ENCODE measurements at places on chromosomes 16 and 17.

DNA sequence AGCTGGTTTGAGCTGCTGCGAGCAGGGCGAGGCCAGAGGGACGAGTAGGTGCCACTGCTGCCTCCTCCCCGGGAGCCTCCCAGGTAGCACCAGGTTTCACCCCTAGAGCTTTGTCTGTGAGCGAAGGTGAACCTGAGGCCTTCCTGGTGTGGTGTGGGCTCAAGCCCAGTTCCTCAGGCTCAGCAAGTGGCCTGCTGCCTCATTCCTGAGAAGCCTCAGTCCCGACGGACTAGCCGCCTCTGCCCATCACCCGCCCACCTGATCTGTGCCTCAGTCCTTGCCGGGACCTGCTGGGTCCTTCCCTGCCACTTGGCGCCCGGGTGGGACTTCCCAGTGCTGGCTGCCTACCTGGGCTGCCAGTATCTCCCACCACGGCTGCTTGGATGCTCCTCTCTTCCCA, 1.7 kb downstream of the NLRC3 start:
- peak; percentile 14 for DNase-seq

GRCh38 chr16:23896832-23897821, 61.3 kb downstream of the PRKCB start:
- no peak for DNase-seq

DNA sequence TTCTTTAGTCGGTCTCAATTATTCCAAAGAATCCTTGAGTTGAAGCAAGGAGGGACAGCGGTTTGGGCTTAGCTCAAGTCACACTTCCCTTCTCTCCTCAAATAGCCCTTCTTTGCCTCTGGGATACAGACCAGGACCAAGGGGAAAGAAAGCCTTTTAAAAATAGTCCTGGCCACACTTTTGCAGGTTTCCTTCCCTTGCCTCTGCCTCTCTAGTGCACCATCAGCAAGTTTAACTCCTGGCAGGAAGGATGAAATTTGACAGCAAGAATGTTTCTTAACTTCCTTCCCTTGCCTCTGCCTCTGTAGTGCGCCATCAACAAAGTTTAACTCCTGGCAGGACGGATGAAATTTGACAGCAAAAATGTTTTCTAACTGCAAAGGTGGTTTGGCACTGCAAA, 7.2 kb upstream of the G6PC1 start:
- DNase-seq: no peak

- DNase-seq: no peak
These were observed 114.5 kb downstream of the AXIN2 start for GRCh38 chr17:65446838-65447526.

DNA sequence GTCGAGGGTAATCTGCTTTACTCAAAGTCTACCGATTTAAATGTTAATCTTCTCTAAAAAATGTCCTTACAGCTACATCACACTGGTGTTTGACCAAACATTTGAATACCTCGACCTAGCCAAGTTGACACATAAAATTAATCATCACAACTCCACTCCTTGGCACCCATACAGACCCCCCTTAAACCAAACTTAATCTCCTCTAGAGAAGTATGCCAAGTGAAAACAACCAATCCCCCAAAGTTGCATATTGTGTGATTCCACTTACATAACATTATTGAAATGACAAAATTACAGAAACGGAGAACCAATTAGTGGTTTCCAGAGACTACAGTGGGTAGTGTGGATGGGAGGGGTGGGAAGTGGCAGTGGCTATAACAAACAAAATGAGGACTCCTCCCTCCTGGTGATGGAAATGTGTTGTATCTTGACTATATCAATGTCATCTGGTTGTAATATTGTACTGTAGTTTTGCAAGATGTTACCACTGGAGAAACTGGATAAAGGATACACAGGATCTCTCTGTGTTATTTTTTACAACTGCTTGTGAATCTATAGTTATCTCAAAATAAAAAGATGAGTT, 39.4 kb downstream of the CAPNS2 start:
- DNase-seq: no peak

DNA sequence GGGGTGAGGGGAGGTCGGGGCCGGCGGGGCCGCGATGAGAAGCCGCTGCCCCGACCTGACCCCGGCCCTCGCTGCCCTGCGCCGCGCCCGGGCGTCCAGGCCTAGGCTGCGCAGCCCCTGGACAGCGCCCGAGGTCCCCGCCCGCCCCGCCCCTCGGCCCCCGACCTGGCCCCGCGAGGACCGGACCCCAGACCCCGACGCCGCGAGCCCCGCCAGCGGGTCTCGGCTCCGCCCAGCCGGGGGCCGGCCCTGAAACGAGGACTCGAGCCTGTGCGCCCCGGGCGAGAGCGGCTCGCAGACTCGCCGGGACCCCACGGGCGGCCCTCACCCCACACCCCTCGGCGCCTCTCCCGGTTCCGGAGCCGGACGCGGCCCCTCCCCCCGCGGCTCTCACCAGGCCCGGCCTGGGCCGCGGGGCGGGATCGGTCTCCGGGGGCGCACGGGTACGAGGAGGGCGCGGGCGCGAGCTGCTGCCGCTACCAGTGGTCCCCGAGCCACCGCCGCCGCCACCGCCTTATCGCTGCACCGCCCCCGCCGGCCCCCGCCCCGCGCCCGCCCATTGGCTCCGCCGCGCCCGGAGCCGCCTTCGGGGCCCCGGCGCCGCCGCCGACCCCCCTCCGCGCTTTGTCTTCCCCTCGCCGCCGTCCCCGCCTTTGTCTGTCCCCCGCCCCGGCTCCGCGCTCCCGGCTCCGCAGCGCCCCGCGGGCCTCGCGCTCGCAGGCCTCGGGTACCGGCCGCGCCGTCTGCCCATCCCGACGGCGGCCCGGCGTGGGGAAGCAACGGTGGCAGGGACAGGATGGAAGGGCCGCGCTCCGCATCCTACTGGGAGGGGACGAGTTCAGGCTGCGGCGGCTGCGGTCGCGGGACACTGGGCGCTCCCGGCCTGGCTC, at the start of gene LIMD2:
TSS of gene LIMD2 (minus strand) at position 488 of the 890 bp plus-strand sequence. CDS start 827 bp downstream, outside the sequence.
- DNase-seq: peak; percentile 82

GRCh38 chr17:17988427-17988945, 15.8 kb downstream of the DRC3 start:
- no peak for DNase-seq

GRCh38 chr16:82655072-82655714, 28.4 kb downstream of the CDH13 start:
- DNase-seq: peak; percentile 76

GRCh38 chr16:69613378-69614154, 47.8 kb downstream of the NFAT5 start:
- DNase-seq: no peak

DNA sequence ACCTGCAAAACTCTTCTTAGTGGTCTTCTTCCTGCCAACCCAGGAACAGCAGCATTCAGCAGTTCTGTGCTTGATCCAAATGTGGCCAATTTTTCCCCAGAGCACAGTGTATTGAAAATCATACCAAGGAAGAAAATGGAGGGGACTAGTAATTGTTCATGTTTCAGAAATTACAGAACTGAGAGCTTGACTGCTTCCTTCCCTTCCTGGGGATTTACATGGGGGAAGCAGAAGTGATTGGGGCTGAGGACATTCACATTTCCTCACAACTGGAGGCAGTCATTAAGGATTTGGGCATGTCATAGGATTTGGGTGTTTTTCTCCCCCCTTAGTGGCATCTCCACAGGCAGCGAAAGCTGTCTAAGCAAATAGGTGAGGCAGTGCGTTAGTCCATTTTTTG, 19.7 kb downstream of the CIITA start:
- no peak for DNase-seq

- no peak for DNase-seq
These were observed 2.9 kb upstream of the CARMIL2 start for GRCh38 chr16:67641779-67642708.

GRCh38 chr17:27569257-27569722, 61.7 kb upstream of the LGALS9 start:
- peak; percentile 68 for DNase-seq

DNA sequence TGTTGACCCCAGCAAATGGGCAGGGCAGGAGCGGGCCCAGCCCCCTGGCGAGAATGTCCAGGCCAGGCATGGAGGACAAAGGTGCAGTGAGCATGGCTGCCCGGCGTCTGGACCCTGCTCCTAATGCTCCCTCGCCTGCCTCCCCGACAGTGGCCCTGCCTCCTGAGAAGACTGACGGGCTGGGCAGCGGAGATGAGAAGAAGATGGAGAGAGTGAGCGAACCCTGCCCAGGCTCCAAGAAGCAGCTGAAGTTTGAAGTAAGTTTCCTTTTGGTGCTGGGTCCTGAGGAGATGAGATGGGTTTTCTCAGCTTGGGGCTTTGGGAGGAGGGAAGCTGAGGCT, 59.7 kb downstream of the SNX20 start:
- DNase-seq: no peak

GRCh38 chr17:62855156-62855555, 47.0 kb upstream of the MARCHF10 start:
- DNase-seq: no peak

GRCh38 chr16:85356157-85356556, 243.9 kb upstream of the CIBAR2 start:
- DNase-seq: no peak

- no peak for DNase-seq
These were observed 936 bp downstream of the EMC6 start for GRCh38 chr17:3669548-3669947.

DNA sequence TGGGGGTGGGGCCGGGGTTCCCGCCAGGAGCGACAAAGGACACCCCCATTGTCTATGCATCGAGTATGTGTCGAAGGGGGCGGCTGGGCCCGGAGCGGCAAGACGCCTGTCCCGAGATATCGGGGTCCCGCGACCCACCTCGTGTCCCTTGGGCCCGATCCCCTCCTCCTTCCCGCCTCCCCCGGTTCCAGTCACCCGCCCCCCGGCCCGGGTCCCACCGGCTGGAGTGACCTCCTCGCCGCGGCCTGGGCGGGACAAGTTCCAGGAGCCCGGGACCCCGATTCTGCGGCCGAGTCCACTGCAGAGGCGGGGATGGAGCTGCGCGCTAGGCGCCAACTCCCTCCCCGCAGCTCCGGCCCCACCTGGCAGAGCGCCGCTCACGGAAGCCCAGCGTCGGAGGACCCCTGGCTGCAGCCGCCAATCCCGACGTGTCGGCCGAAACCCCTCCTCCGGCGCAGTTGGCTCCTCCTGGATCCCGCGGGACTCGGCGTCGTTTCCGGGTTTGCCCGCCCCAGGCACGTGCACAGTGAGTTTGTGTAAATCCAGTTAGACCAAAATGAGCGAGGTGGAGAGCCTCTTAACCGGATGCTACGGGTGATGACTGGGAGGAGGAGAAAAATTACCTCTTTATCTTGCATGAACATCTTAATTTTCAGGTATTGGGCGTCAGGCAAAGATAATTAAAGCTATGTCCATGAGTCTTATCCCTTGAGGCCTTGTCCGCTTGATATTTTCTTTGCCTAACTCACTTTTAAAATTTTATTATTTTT, at the start of gene NMRAL1:
TSS of gene NMRAL1 (minus strand) at position 434 of the 770 bp plus-strand sequence. CDS start 493 bp downstream, outside the sequence.
- DNase-seq: peak; percentile 83

- DNase-seq: no peak
These were observed 92.5 kb downstream of the IRF8 start for GRCh38 chr16:85991425-85991824.

DNA sequence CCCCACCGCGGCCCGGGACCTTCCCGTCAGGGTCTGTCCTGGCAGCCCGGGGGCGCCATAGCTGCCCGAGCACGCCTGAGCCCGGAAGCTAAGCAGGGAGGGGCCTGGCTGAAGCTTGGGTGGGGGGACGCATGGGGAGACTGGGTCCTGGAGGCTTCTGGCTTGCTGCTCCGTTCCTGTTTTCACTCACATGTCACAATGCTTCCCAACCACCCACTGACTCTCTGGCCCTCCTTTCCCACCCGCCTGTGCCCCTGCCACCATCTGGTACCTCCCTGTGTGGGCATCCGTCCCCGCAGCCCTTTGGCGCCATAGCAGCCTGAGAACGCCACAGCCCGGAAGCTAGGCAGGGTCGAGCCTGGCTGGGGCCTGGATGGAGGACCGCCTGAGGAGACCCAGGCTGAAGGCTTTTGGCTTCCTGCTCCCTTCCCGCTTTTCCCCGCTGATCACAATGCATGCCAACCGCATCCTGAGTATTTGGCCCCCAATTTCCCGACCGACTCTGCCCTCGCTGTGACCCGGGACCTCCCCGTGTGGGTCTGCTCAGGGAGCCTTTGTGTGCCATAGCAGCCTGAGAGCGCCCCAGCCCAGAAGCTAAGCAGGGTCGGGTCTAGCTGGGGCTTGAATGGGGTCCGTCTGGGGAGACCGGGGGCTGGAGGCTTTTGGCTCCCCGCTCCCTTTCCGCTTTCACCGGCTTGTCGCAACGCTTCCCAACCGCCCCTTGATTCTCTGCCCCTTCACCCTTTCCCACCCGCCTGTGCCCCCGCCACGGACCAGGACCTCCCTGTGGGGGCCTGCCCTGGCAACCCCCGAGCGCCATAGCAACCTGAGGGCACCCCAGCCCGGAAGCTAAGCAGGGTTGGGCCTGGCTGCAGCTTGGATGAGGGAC, 2290.1 kb downstream of the TP53TG3F start:
- DNase-seq: no peak

DNA sequence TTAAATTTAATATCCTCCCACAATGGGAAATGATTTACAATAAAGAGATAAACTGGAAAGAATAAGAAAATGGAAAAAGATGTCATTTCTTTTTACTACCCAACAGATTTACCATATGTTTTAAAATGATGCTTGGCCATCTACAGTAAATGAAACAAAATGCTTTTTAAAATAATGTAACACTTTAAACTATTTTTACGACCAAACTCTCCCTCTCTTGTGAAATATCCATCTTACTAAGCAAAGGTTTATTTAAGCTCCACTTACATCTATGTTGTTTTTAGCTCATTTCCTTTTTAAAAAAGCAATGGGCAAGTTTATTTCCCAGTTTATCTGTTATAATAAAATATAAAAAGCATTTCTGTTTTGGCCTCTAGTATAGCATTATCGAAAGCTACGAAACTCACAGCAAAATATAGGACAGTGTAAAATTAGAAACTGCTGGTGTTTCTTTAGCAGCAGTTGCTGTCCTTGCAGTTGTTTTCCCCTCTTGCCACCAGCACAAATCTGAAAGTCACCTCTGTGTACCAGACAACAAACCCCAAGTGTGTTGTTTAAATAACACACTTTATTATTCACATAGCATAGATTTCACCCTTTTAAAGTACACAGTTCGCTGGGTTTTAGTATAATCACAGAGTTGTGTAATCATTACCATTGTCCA, 195.1 kb downstream of the CDRT15L2 start:
- no peak for DNase-seq

DNA sequence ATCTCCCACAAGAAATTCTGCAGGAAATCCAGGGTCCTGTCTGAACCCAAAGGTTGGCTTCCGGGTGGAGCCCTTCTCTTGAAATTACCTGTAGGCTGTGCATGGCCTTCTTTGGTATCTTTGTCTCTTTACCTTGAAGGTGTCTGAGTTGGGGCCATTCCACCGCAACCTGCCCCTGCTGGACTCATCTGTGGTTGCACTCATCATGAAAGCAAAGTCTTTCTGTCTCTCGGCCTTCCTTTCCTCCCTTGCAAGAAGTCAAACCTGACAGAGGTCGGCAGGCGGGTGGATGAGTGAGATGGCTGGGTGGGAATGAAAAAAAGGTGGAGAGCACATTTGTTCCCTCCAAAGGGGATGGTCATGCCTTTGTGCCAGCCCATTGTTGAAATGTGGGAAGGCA, 25.1 kb downstream of the SALL1 start:
- DNase-seq: no peak

All from activated naive CD4-positive, alpha-beta T cell treated with Interleukin-2 at 50 U/mL for 16 hours (primary cell).